CD4-positive, alpha-beta T cell treated with Interleukin-21 for 1 hour (primary cell): ENCODE measurements at places on chromosomes 13 and 19.

DNA sequence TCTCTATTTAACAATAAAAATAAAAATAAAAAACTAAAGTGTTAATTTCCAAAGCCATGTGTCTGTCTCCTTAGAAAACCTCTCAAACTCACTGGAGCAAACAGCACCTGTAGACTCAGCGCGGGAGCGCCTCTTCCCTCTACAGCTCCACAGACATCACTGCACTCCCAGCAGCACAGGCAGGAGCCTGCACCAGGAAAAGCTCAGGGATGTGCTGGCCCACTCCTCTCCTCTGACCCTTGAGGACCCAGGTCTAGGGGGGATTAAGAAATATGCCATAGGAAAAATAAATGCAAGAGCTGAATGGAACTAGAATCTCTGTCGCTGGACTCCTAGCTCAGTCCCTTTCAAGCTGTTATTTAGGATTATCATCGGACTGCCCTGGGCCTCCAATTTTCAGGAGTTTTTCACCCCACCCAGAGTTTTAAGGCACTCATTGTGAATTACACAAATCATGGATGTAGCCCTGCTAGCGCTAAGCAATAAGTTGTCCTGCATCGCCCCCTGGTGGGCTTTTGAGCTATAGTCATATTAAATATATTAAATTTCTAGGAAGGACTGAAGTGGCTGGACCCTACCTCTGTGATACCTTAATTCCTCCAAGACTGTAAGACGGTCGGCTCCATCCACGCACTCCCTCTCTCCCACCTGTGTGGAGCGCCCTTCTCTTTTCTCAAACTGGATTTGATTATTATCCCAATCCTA lies 333.9 kb downstream of the UQCRFS1 start:
- DNase-seq, result peak; percentile 39

DNA sequence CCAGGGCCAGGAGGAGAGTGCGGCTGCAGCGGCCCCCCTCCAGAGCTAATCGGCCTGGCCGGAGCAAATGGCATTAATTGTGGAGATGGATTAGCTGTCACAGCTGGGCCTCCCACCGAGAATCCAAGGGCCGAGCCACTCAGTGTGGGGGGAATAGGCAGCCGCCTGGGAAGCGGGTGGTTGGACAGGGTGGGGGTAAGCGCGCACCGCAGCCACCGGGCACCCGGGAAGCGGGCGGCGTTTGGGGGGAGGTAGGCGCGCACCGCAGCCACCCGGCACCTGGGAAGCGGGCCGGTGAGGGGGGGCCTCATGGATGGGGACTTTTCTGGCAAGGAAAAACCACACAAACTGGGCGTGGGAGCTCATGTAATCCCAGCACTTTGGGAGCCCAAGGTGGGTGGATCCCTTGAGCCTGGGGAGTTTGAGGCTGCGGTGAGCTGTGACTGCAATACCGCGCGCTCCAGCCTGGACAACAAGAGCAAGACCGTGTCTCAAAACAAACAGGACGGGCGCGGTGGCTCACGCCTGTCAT lies 9.7 kb downstream of the R3HDM4 start:
- DNase-seq, result no peak

GRCh38 chr19:40623403-40624251 lies 22.5 kb downstream of the LTBP4 start:
- no peak for DNase-seq

- no peak for DNase-seq
Measured at GRCh38 chr13:108957369-108958012, 328.1 kb downstream of the MYO16 start.

DNA sequence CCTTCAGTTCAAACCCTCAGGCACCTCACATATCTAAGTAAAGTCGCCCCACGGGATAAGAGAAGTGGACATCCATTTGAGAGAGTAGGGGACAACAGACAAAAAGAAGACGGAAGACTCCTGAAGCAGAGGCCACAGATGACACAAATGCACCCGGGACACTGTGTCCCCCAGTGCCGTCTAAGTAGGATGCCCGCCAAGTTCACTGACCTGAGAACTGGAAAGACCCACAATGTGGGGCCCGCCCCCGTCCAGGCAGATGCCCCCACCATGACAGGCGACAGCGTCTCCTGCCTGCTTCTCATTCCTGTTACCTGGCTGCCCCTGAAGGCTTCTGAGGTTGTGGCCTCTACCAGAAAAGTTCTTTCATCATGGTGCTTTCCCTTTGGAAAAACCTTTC lies 16.9 kb downstream of the ANKRD27 start:
- no peak for DNase-seq

DNA sequence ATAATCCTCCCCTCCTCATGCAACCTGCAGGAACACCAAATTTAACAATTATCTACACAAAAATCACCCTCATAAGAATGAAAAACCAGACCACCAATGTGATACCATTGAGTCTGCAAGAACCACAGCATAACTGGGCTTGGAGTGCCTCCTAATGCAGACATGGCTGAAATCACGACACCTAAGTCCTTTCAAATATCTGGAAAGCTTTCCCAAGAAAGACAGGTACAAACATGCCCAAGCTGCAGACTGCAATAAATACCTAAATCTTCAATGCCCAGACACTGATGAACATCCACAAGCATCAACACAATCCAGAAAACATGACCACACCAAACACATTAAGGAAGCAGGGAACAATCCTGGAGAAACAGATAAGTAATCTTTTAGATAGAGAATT lies 417.1 kb downstream of the LMO7 start:
- DNase-seq, result no peak

- DNase-seq, result no peak
Measured at GRCh38 chr13:71156550-71156949, 710.5 kb downstream of the DACH1 start.

DNA sequence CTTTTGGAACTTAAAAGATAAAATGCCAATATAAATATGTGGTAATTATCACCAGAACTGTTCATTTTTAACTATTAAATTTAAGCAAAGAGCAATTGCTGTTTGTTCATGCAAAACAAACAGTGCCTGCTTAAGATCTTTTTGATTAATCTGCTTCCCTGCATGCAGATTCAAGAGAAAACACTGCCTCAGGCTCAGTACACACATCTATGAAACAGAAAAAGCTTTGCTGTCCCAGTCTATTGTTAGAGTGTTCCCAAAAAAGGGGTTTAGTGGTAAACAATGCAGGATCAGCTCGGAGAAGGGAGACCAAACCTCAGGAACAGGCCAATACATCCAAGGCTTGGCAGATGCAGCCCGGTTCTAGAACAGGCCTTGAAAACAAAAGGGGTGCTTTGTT lies 49.3 kb upstream of the TDRD3 start:
- DNase-seq, result no peak

- DNase-seq, result no peak
Measured at GRCh38 chr13:40016953-40017660, 361.6 kb downstream of the COG6 start.

- no peak for DNase-seq
Measured at GRCh38 chr19:367963-368629, 23.5 kb upstream of the MIER2 start.

DNA sequence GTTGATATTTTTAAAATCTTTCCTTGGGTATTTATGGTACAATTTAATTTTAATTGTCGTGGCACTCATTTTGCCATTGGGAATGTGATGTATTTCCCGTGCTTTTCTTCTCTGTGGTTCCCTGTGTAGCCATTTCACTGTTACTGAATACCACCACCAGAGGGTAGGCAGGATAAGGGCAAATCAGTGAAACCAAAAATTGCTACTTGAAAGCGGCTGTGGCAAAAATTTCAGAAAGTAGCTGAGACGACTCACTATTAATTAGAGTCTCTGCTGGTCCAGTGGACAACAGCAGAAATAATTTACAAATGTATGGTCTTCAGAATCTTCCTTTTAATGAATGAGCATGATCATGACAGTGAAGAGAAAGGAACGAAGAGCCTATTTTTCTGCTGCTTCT lies 34.4 kb upstream of the MIR17HG start:
- peak; percentile 51 for DNase-seq

- peak; percentile 45 for DNase-seq
Measured at GRCh38 chr19:38433268-38433733, at the start of gene RYR1. Gene RYR1 (plus strand): TSS chr19:38433691. CDS start chr19:38433830, 139 bp downstream.

DNA sequence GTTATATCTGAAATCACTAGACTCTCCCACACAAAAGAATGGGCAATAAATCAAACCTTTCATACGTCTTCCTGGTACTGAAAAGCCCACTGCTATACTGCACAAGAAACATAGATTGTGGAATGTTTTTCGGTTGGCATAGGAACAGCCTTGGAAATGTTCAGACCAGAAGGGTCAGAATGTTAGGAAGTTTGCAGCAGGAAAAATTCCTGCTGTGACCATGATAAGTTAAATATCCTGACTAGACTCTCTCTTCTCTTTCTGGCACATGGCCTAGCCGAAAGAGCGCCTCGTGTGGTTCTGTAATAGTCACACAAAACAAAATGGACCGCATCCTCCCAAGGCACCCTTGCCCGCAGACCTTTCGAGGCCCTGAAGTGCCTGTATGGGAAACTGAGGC lies 427.2 kb downstream of the COG6 start:
- no peak for DNase-seq

GRCh38 chr13:102561933-102562332 lies 34.9 kb upstream of the TPP2 start:
- no peak for DNase-seq

DNA sequence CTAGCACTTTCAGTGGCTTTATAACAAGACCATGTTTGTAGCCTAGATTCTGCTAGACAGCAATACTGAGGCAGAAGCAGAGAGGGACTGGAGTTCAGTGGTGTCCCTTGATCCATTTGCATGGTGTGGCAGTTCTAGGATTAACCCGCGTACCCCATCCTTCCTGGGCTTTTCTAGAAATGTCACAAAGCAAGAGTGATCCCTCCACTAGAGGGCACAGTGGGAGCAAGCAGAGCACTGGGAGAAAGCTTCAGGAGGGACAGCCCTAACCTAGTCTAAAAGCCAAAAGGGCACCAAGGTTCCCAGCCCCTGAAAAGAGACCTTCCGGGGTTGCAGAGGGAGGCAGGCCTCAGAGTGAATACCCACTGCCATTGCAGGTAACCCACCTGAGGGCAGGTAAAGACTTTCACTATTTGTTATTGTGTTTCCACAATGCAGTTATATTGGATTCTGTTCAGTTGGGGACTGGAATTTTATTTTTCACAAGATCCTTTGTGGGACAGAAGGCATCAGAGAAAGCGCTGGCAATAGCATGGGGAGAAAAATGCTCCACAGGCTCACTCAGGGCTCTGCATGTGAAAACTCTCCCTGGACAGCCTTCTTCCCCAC lies 170.6 kb downstream of the FLT1 start:
- DNase-seq, result peak; percentile 53

GRCh38 chr19:3146677-3147100 lies 10.9 kb downstream of the GNA15 start:
- DNase-seq, result peak; percentile 68

DNA sequence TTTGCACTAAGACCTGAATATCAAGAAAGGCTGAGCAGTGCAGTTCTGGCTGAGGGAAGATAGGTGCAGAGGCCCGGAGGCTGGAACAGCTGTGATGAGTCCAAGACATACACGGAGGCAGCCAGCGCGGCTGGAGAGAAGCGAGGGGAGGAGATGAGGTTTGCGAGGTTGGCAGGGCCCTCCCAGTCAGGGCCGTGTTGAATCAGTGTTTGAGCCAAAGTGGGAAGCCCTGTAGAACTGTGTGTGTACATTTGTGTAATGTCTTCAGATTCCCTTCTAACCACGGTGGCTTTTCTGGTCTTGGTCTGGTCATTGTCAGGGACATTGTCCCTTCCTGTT lies 34.9 kb downstream of the PAK4 start:
- no peak for DNase-seq
